ENCODE measurements at places on chromosomes 5 and 9. TPM values are rescaled to one million over a fixed set of nuclear protein-coding genes. Genes with fewer than 3 reads are reported as not detected.

NEURL1B gene
- polyA plus RNA-seq = not detected

LCN15 gene
- polyA plus RNA-seq = 0.37 TPM

CERCAM gene
- 1.0 TPM for polyA plus RNA-seq

NTRK2 gene
- 1.1 TPM for polyA plus RNA-seq

SPINK7 gene
- polyA plus RNA-seq = not detected

NR4A3 gene
- polyA plus RNA-seq = 0.10 TPM

Data from GM12878 (cell line).